ENCODE measurements at places on chromosomes 4 and X. TPM values are rescaled to one million over a fixed set of nuclear protein-coding genes. Genes with fewer than 3 reads are reported as not detected.

DNA sequence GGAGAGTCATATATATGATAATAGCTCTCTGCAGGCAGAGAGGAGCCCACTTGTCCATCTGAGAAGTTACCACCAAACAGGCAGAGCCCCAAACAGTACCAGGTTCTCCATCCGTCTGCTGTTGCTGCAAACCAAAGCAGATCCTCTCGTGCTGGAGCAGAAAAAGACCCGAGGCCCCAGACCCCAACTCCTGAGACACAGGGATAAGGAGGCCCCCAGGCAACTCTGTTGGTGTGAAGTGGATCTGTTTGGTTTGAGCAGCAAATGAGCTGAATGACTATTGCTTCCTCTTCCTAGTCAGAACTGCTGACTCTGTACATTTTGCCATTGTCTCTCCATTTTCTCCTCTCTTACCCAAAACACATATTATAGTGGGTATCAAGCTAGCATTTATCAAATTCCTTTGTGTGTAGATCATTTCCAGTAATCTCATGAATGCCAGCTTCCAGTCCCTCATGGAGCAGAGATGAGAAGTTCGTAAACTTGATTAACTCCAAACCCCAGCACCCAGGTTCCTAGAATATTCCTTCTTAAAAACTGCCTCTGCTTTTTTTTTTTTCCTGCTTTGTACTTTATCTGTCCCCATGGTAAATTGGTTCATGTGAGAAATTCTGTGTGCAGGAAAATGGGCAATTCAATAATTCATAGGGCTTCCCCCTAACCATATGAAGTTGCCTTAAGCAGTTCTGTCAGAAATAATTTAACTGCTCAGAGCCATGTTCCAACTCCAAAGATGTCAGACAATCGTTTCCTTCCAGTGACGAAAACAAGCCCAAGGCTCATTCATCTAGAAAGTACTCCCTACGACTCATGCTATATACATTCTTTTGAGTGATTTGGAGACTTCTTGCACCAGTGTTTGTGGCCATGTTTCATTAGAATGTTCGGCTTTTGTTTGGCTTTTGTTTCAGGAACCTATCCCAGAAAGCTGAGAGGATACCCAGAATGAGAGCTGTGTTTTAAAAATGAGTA, 98.6 kb upstream of the ATXN3L start:
- H3K4me3 ChIP-seq = no peak overlapping the region
- no peaks in the 10 kb centered on the region for H3K36me3 ChIP-seq
- DNase-seq = no peak
- H3K27ac ChIP-seq = no peak overlapping the region

GRCh38 chr4:40699648-40700047, 50.1 kb upstream of the NSUN7 start:
- H3K27ac ChIP-seq = no peak overlapping the region
- H3K4me3 ChIP-seq = no peak overlapping the region
- no peak for DNase-seq

Gene OTC
- 0.39 TPM for total RNA-seq

Gene RAB41
- total RNA-seq = 4.3 TPM

- H3K27ac ChIP-seq = no peak overlapping the region
- no peaks in the 10 kb centered on the region for H3K36me3 ChIP-seq
- DNase-seq = no peak
- no peaks in the 10 kb centered on the region for H3K27me3 ChIP-seq
- no peak overlapping the region for H3K4me3 ChIP-seq
Measured at GRCh38 chrX:77597090-77597489, 149.9 kb downstream of the FGF16 start.

Gene CPZ
- 2.0 TPM for total RNA-seq

- DNase-seq = no peak
- no peaks in the 10 kb centered on the region for H3K4me1 ChIP-seq
- H3K27ac ChIP-seq = no peak overlapping the region
- H3K27me3 ChIP-seq = no peaks in the 10 kb centered on the region
- H3K4me3 ChIP-seq = no peak overlapping the region
Measured at GRCh38 chr4:155855897-155856296, 10.2 kb downstream of the ASIC5 start.

DNA sequence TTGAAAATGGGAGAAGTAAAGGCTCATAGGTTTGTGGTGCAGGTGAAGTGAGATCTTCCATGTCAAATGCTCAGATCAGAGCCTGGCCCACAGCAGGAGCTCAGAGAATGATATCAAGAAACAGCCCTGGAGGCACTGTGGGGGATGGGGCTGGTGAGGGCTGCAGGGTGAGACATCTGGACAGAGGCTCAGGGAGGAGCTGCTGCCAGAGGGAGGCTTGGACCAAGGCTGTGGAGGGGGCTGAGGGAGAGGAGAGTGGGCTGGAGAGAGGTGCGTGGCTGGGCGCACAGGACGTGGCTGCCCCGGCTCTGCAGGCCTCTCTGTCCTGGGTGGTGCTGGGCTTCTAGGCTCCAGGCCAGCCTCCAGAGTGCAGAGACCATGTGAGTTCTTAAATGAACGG, 5.6 kb downstream of the SORCS2 start:
- peak; percentile 18 for DNase-seq
- H3K27me3 ChIP-seq = no peaks in the 10 kb centered on the region
- no peaks in the 10 kb centered on the region for H3K36me3 ChIP-seq

- no peak for DNase-seq
- H3K27ac ChIP-seq = no peak overlapping the region
- no peaks in the 10 kb centered on the region for H3K27me3 ChIP-seq
- H3K36me3 ChIP-seq = no peaks in the 10 kb centered on the region
Measured at GRCh38 chrX:7083468-7084396, 63.8 kb upstream of the STS start.

Gene EFNB1
- total RNA-seq = 14.6 TPM

GRCh38 chr4:184889666-184890335, 64.0 kb upstream of the ACSL1 start:
- H3K36me3 ChIP-seq = no peaks in the 10 kb centered on the region
- no peak overlapping the region for H3K4me3 ChIP-seq
- H3K4me1 ChIP-seq = no peaks in the 10 kb centered on the region
- no peak overlapping the region for H3K27ac ChIP-seq
- no peaks in the 10 kb centered on the region for H3K27me3 ChIP-seq
- no peak for DNase-seq

DNA sequence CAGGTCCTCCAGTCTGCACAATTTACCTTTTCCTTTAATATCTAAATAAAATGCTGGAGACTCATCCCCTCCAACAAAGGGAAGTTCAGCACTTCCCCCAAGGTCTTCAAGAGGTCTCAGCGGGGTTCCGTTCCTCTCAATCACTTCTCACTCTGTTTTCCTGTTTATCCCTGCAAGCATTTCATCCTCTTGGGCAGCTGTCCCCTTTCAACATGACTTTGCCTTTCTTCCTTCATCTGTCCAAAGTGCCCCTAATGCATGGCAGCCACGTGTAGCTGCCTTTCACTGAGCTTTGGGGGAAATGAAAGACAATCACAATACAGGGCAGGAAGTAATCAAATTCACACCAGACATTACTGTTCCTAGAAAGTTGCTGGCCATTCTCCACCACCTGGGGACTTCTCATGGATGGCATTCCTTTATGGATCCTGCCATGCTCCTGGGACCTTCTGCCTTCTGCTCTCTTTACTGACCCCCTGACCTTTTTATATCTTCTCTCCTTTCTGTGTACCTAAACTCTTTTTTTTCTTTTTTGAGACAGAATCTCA, 79.7 kb upstream of the USP9X start:
- no peak overlapping the region for H3K4me3 ChIP-seq
- no peak overlapping the region for H3K27ac ChIP-seq
- no peaks in the 10 kb centered on the region for H3K36me3 ChIP-seq
- DNase-seq = no peak
- no peaks in the 10 kb centered on the region for H3K4me1 ChIP-seq

DNA sequence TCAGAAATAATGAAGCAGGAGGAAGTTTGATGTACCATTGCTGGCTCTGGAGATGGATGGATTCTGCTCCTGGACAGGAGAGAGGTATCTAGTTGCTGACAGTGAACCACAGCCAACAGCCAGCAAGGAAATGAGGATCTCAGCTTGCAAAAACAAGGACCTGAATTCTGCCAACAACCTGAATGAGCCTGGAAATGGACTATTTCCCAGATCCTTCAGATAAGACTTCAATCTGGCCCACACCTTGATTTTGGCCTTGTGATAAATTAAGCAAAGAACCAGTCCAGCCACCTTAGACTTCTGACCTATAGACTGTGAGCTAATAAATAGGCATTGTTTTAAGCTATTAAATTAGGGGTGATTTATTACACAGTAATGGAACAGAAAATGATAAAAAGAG, 220.3 kb downstream of the ADAMTS3 start:
- H3K27me3 ChIP-seq = no peaks in the 10 kb centered on the region
- H3K4me1 ChIP-seq = no peaks in the 10 kb centered on the region
- no peaks in the 10 kb centered on the region for H3K36me3 ChIP-seq
- DNase-seq = no peak
- no peak overlapping the region for H3K27ac ChIP-seq
- no peak overlapping the region for H3K4me3 ChIP-seq

DNA sequence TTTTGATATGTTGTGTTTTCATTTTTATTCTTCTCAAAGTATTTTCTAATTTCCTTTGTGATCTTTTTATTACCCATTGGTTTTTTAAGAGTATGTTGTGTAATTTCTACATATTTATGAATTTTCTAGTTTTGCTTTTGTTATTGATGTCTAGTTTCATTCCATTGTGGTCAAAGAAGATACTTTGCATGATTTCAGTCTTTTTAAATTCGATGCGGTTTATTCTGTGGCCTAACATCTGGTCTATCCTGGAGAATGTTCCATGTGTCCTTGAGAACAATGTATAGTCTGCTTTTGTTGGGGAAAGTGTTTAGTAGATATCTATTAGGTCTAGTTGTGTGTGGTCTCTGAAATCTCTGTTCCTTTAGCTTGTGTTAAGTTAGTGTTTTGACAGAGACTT, 46.2 kb downstream of the PPEF1 start:
- H3K27ac ChIP-seq = no peak overlapping the region
- no peak for DNase-seq
- no peak overlapping the region for H3K4me3 ChIP-seq
- no peaks in the 10 kb centered on the region for H3K27me3 ChIP-seq
- no peaks in the 10 kb centered on the region for H3K4me1 ChIP-seq

- H3K4me3 ChIP-seq = no peak overlapping the region
- H3K27ac ChIP-seq = peak overlapping the region; percentile 85
- H3K36me3 ChIP-seq = no peaks in the 10 kb centered on the region
- H3K27me3 ChIP-seq = no peaks in the 10 kb centered on the region
- H3K4me1 ChIP-seq = peaks cover 13% of the 10 kb centered on the region
- DNase-seq = no peak
Measured at GRCh38 chr4:169658975-169659715, 38.8 kb downstream of the CLCN3 start.

DNA sequence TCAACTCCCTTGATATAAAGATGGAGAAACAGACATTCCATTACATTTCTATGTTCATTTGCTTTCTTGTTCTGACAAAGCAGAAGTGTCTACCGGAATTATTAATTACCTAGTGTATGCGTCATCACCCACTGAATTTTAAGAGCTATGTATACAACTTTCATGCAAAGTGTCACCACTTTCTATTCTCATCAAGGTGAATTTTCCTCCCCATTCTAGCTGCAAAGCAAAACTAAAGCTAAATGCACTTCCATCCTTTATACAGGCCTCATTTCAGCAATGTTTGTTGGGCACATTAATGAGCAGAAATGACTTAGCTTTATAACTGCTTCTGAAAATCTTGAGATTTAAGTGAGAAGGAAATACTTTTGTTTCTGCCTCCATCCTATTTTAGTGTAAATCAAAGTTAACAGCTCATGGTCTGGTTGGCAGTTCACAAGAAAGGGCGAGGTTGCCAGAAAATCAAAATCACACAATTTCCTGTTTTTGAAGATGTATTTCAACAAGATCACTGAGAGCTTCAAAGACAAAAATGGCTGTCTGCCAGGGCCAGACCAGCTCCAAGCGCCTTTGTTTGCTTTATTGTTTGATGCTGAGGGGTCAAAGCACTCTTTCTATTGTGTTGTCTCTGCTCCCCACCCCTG, 7.2 kb upstream of the FAM9C start:
- H3K36me3 ChIP-seq = no peaks in the 10 kb centered on the region
- no peak for DNase-seq
- no peak overlapping the region for H3K4me3 ChIP-seq
- H3K27me3 ChIP-seq = no peaks in the 10 kb centered on the region

DNA sequence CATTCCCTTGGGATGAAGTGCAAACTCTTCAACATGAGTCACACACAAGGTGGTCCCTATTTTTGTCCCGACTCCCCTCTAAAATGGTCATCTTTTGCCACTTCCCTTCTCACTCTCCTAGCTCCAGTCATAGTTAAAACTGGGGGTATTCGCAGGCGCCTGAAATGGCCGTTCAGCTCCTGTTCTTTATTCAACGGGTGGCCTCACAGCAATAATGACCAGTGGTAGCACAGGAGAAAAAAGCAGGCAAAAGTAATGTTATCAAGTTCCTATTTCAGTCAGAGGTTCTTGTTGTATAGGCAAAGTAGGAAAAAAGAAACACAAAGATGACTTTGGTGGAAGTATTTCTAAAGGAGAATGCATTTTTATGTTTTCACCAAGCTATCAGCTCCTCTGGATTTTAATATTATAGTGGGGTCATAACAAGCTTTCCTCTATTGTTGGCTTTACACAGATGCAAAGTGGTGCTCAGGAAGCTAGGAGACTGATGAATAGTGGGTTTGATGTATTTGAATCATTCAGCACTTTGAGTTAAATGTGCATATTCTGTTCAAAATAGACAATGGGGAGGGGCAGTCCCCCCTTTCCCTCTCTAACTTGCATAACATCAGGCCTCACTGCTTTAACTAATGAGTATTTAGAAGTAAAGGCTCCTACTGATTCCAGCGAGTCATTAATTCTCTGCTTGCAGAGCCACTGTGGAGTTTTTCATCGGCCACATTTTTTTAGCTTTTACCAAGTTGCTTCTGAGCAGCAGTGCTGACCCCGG, 171.2 kb upstream of the NDP start:
- no peaks in the 10 kb centered on the region for H3K4me1 ChIP-seq
- no peak overlapping the region for H3K27ac ChIP-seq
- no peaks in the 10 kb centered on the region for H3K27me3 ChIP-seq
- H3K36me3 ChIP-seq = no peaks in the 10 kb centered on the region

- no peaks in the 10 kb centered on the region for H3K4me1 ChIP-seq
- H3K36me3 ChIP-seq = no peaks in the 10 kb centered on the region
- DNase-seq = no peak
- H3K27me3 ChIP-seq = no peaks in the 10 kb centered on the region
Measured at GRCh38 chr4:91887926-91888325, 415.8 kb upstream of the GRID2 start.

Gene PDGFRA
- 46.5 TPM for total RNA-seq

DNA sequence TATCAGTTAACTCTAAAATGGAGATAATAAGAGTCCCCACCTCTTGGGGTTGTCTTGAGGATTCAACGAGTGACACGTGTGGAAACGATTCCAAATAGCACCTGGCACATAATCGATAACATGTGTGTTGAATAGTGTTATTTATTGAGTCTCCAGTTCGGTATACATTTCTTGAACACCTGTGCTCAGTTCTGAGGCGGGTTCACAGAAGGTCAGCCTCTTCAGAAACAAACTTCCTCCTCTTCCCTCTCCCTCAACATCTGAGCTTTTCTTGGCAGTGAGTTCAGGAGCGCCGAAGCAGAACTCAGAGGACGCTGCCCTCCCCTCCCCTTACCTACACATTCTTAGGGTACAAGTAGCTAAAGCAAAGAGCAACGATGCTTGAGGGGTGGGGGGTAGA, 934 bp downstream of the PDHA1 start:
- no peaks in the 10 kb centered on the region for H3K36me3 ChIP-seq
- H3K27ac ChIP-seq = no peak overlapping the region
